ENCODE measurements at places on chromosomes 1 and 21.

GRCh38 chr1:220271706-220272046 is 577 bp downstream of the RAB3GAP2 start:
- H3K27me3 ChIP-seq: peaks cover 2% of the 10 kb centered on the region
- peak overlapping the region; percentile 97 for H3K4me3 ChIP-seq
- peak overlapping the region; percentile 96 for H3K27ac ChIP-seq
- DNase-seq: peak; percentile 29
- peaks cover 12% of the 10 kb centered on the region for H3K36me3 ChIP-seq

DNA sequence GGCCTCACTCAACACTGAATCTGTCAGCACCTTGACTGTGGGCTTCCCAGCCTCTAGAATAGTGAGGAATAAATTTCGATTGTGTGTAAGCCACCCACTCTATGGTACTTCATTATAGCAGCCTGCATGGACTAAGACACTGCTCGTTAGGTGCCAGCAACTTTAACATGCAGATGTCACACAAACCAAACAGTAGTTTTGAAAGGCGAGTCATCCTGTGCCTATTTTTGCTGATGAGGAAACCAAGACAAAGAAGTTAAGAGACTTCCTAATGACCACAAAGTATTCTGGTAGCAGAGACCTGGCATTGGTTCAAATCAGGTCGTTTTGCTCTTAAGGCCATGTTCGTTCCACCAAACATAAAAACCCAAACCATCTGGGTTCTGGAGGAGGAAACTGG is 42.9 kb downstream of the BATF3 start:
- H3K36me3 ChIP-seq: no peaks in the 10 kb centered on the region
- H3K4me3 ChIP-seq: no peak overlapping the region
- DNase-seq: no peak
- H3K27ac ChIP-seq: no peak overlapping the region
- no peaks in the 10 kb centered on the region for H3K4me1 ChIP-seq

DNA sequence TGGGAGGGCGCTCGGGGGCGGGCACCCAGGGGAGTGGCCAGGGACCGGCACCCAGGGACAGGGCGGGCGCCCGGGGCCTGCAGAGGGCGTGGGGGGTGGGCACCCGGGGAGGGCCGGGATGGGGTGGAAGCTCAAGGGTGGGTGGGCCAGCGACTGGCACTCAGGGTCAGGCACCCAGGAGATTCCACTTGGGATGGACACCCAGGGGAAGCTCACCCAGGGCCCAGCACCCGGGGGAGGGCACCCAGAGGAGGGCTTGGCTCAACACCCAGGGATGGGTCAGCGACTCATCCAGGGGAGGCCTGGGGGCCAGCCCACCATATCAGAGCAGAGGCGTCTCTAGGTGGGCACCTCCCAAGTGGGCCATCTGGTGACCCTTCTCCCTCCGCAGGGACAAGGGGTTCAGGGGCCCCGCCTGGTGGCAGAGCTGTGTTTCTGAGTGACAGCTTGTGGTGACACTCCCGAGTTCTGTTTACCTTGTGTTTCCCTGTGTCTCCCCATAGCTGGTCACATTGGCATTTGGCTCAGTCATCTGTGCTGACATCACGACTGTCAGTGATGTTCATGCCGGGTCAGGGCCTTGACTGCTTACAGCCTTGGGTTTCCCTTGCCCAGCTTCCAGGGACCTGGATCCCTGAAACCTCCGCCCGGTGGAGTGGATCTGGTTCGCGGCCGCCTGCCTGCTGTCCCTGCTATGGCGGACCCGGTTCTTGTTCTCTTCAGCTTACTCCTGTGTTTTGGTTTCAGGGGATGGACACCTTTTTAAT is 749 bp downstream of the IBA57 start:
- peak overlapping the region; percentile 99 for H3K27ac ChIP-seq
- H3K4me1 ChIP-seq: peaks cover 28% of the 10 kb centered on the region
- H3K27me3 ChIP-seq: peaks cover 2% of the 10 kb centered on the region
- H3K36me3 ChIP-seq: peaks cover 2% of the 10 kb centered on the region
- peak; percentile 89 for DNase-seq
- peak overlapping the region; percentile 84 for H3K4me3 ChIP-seq

GRCh38 chr1:66166753-66167152 is 367.2 kb upstream of the SGIP1 start:
- H3K27me3 ChIP-seq: no peaks in the 10 kb centered on the region
- H3K4me3 ChIP-seq: no peak overlapping the region
- no peak overlapping the region for H3K27ac ChIP-seq
- no peaks in the 10 kb centered on the region for H3K36me3 ChIP-seq
- no peaks in the 10 kb centered on the region for H3K4me1 ChIP-seq

- DNase-seq: no peak
- no peak overlapping the region for H3K4me3 ChIP-seq
- no peak overlapping the region for H3K27ac ChIP-seq
- no peaks in the 10 kb centered on the region for H3K36me3 ChIP-seq
- H3K4me1 ChIP-seq: no peaks in the 10 kb centered on the region
Observed at GRCh38 chr1:57796616-57797015, 372.8 kb upstream of the DAB1 start.

DNA sequence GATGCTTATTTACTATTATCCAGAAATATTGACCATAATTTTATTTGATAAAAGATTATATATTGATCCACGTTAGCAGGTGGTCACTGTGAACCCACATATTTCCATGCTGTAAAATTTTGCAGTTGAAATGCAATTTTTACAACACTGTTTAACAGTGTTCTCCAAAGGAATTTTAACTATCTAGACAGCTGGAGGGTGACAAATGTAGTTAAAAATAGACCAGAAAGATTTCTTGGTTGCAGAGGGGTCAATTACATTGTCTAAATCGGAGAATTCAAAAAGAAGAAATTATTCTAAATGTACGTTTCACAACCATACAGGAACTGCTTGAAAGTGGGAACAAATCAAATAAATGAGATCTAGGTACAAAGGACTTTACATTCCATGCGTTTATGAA is 625.2 kb upstream of the NCAM2 start:
- H3K27me3 ChIP-seq: no peaks in the 10 kb centered on the region
- no peak overlapping the region for H3K27ac ChIP-seq
- no peak for DNase-seq
- no peaks in the 10 kb centered on the region for H3K4me1 ChIP-seq
- H3K4me3 ChIP-seq: no peak overlapping the region
- no peaks in the 10 kb centered on the region for H3K36me3 ChIP-seq

DNA sequence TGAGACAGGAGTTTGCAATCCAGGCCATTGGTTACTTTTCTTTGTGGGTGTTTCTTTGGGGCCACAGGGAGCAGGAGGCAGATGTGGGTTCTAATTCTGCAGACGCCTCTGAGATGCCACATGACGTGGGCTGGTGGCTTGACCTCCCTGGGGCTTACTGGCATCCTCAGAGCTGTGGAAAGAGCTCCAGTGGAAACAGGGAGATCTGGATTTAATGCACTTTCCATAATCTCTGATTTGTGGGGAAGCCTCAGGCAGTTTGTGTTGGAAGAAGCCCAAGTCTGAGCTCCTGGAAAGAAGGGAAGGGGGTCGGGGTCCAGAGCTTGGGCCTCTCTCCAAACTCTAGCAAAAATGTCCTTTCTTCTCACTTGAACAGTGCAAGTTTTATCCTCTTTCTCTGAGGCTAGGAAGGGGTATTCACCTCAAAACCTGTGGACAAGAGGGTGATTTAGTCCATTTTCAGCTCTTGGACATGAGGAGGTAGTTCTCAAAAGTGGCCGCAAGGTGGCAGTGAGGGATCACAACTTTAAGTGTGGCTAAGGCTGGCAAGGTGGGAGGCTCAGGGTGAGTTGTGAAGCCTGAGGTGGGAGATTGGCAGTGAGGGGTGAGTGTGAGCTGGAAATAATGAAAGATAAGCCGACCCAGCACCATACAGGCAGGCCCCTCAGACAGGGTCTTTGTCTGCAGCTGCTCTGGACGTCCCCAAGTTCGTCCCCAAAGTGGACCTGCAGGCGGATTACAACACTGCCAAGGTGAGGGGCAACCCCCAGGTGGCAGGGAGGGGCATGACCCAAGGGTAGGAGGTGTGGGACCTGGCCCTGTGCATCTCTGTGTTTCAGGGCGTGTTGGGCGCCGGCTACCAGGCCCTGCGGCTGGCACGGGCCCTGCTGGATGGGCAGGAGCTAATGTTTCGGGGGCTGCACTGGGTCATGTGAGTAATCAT is 9.2 kb downstream of the IKBKE start:
- H3K36me3 ChIP-seq: peaks cover 40% of the 10 kb centered on the region
- H3K4me3 ChIP-seq: no peak overlapping the region
- H3K27me3 ChIP-seq: no peaks in the 10 kb centered on the region
- DNase-seq: peak; percentile 50

DNA sequence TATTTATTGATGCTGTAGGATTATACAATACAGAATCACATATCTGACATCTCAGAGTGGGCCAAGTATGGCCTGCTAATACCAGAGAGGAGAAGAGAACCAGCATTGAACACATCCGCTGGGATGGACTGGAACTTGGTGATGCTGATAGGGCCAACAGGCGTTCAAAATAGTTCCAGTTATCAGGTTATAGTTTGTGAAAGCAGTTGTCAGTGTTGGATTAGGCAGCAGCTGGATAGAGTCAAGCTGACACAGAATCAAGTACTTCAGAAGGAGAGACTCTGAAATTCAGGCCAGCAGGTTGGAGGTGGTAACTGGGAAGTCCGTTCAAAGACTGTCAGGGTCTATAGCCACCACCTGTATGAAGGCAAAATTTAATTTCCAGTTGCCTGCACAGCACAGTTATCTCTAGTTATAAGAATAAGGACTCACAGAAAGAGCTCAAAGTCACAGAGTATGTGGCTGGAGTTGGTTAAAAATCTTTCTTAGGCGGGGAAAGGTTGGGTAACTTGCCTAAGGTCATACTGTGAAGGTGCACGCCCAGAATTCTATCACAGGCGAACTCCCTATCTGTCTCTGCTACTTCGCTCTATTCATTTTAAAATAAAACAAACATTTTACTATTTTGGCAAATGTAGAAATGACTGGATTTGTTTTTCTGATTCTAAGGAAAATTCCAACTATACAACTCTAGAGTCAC is 9.9 kb upstream of the DIPK1A start:
- no peak for DNase-seq
- H3K36me3 ChIP-seq: no peaks in the 10 kb centered on the region
- no peaks in the 10 kb centered on the region for H3K27me3 ChIP-seq
- no peaks in the 10 kb centered on the region for H3K4me1 ChIP-seq
- H3K4me3 ChIP-seq: no peak overlapping the region
- no peak overlapping the region for H3K27ac ChIP-seq

DNA sequence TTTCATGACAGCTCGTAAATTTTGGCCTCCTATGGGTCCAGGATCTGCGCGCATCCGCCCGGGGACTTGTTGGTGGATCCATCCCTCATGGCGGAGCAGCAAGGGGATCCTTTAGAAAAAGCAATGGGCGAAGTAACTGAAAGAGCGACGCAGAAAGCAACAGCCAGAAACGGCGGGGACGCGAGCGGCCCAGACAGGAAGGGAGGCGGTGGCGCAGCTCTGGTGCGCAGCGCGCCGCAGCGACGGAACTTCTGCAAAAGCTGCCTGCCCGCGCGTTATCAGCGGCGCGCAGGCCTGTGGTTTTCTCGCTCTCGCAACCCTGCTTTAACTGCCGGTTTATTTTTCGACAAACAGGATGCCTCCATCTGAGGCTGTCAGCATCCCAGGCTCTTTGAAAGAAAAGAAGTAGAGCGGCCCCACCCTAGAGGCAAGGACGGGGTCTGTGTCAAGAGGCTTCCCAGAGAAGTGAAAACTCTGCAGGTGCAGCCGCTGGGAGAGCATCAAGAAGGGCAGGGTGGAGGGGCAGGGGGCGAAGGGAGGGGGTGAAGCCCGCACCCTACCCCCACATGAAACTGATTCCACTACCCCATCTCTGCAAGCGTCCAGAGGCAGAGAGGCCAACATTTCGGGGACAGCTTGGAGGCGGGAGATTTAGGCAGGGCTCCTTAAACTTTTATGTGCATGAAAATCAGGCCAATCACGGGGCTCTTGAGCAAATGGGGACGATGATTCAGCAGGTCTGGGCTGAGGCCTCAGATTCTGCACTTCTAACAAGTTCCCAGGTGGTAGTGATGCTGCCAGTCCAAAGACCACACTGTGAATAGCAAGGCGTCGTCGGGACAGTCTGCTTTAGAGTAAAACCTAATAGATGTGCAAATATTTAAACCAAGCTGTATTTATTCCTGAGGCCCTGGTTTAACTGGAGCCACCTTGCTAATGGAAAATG is 22.2 kb downstream of the RUNX1 start:
- H3K36me3 ChIP-seq: no peaks in the 10 kb centered on the region
- no peak overlapping the region for H3K27ac ChIP-seq
- no peak overlapping the region for H3K4me3 ChIP-seq
- peak; percentile 42 for DNase-seq
- H3K4me1 ChIP-seq: peaks cover 21% of the 10 kb centered on the region
- H3K27me3 ChIP-seq: peaks cover 2% of the 10 kb centered on the region

DNA sequence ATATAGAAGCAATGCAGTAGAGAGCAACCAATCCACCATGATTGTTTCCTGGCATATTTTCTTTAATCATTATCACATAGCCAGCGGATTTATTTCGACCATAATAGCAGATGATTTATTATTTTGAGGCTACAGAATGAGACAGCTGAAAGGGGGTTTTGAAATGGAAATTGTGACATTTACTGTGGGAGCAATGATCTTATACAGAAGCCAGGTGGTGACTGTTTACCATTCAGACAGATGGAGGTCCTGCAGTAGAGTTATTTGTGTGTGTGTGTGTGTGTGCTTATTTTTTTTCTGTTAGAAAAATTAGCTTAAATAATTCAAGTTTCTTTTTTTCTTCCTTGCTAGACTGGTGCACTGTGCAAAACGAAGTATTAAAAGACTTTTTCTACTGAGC is 1784.5 kb downstream of the MRPL39 start:
- no peak overlapping the region for H3K4me3 ChIP-seq
- DNase-seq: no peak
- no peak overlapping the region for H3K27ac ChIP-seq
- H3K36me3 ChIP-seq: no peaks in the 10 kb centered on the region

GRCh38 chr1:203124546-203125317 is 2.8 kb upstream of the ADORA1 start:
- H3K4me3 ChIP-seq: no peak overlapping the region
- H3K27ac ChIP-seq: no peak overlapping the region
- H3K4me1 ChIP-seq: peaks cover 18% of the 10 kb centered on the region
- H3K27me3 ChIP-seq: peaks cover 74% of the 10 kb centered on the region
- H3K36me3 ChIP-seq: no peaks in the 10 kb centered on the region

- no peaks in the 10 kb centered on the region for H3K4me1 ChIP-seq
- no peak overlapping the region for H3K27ac ChIP-seq
- DNase-seq: no peak
- H3K36me3 ChIP-seq: peaks cover 20% of the 10 kb centered on the region
- no peaks in the 10 kb centered on the region for H3K27me3 ChIP-seq
Observed at GRCh38 chr1:27981145-27981544, 21.4 kb downstream of the XKR8 start.

GRCh38 chr1:109116286-109116685 is 2.4 kb downstream of the ELAPOR1 start:
- peaks cover 18% of the 10 kb centered on the region for H3K27me3 ChIP-seq
- no peaks in the 10 kb centered on the region for H3K36me3 ChIP-seq
- no peak for DNase-seq
- no peak overlapping the region for H3K27ac ChIP-seq
- H3K4me1 ChIP-seq: peaks cover 13% of the 10 kb centered on the region

Data from large intestine (tissue), 12 donors.